Heart right ventricle (tissue), 16 donors: ENCODE measurements at places on chromosomes 2 and 18.

DNA sequence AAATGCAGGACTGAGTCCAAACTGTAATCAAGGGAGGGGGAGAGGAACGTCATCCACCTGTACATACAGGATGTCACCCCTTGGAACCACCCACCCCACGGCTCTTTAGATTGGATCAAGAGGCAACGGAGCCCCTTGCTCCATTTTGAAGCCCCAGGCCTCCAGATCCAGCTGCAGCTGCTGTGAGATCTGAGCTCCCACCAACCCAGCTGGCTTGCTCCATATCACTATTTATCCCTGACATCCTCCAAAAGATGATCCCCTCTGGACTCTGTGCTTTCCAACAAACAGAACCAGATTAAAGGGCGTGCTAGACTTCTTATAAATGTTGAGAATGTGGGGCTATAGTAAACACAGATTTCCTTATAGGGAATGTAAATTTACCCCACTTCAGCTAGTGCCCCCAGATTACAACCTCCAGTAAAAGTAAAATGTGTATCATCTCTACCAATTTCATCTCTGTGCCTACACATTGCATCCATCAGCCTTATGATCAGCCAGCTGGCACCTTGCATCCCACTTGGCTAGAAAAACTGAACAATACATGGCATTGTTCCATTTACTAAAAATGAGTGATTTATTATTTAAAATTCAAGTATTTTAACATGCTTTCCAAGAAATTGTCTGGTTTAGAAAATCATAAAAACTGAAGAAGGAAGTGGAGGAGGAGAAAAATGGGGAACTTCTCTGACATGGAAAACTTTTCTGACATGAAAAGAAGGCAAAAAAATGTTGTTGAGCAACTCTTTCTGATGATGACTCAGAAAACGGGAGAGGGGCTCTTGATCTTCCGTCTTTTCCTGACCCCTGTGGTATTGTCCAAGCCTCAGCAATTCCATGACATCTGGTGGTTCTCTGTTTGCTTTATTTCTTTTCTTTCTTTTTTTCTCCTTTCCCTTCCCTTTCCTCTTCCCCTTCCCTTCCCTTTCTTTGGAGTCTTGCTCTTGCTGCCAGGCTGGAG, 262.6 kb upstream of the THUMPD2 start:
- no peaks in the 10 kb centered on the region for H3K27me3 ChIP-seq
- no peak overlapping the region for H3K4me3 ChIP-seq
- H3K4me1 ChIP-seq, result no peaks in the 10 kb centered on the region
- no peak for DNase-seq
- H3K36me3 ChIP-seq, result no peaks in the 10 kb centered on the region
- H3K27ac ChIP-seq, result no peak overlapping the region

DNA sequence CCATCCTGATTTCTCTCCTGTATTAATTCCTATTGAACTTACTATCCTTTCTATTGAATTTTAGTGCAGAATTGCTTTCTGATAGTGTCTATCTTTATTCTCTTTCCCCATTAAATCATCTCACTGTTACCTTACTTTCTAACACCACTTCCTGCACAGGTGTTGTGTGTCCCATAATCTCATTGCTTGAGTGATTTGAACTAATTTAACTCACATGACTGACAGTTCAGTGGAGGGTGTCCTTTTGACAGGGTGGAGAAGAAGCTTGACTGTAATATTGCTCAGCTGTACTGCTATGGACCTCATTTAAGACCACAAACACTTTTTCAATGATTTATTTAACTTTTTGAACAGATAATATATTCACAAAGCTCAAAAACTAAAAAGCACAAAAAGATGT, 211.8 kb downstream of the NRXN1 start:
- H3K4me3 ChIP-seq, result no peak overlapping the region
- no peaks in the 10 kb centered on the region for H3K27me3 ChIP-seq
- no peak overlapping the region for H3K27ac ChIP-seq
- no peaks in the 10 kb centered on the region for H3K4me1 ChIP-seq
- no peaks in the 10 kb centered on the region for H3K36me3 ChIP-seq

GRCh38 chr2:168796090-168796577, 6.3 kb upstream of the NOSTRIN start:
- H3K4me1 ChIP-seq, result peaks cover 13% of the 10 kb centered on the region
- no peak for DNase-seq
- H3K4me3 ChIP-seq, result no peak overlapping the region
- peak overlapping the region; percentile 61 for H3K27ac ChIP-seq
- no peaks in the 10 kb centered on the region for H3K36me3 ChIP-seq

GRCh38 chr2:13950761-13951160, 681.8 kb upstream of the LRATD1 start:
- H3K4me3 ChIP-seq, result no peak overlapping the region
- DNase-seq, result no peak
- no peaks in the 10 kb centered on the region for H3K4me1 ChIP-seq
- no peak overlapping the region for H3K27ac ChIP-seq
- no peaks in the 10 kb centered on the region for H3K27me3 ChIP-seq
- no peaks in the 10 kb centered on the region for H3K36me3 ChIP-seq

DNA sequence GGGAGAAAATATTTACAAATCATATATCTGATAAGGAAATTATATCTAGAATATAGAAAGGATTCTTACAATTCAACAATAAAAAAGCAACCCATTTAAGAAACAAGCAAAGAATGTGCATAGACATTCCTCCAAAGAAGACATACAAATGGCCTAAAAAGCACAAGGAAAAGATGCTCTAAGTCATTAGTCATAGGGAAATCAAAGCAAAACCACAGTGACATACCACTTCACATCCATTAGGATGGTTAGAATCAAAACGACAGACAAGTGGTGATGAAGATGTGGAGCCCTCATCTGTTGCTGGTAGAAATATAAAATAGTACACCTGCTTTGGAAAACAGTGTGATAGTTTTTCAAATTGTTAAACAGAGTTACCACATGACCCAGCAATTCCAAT, 48.2 kb downstream of the MAPRE2 start:
- no peak overlapping the region for H3K27ac ChIP-seq
- no peaks in the 10 kb centered on the region for H3K36me3 ChIP-seq
- DNase-seq, result no peak
- H3K4me3 ChIP-seq, result no peak overlapping the region
